ENCODE measurements at places on chromosomes 2 and 18.
A peak's percentile ranks its signal among the peaks of the same experiment; 100 is the strongest.

DNA sequence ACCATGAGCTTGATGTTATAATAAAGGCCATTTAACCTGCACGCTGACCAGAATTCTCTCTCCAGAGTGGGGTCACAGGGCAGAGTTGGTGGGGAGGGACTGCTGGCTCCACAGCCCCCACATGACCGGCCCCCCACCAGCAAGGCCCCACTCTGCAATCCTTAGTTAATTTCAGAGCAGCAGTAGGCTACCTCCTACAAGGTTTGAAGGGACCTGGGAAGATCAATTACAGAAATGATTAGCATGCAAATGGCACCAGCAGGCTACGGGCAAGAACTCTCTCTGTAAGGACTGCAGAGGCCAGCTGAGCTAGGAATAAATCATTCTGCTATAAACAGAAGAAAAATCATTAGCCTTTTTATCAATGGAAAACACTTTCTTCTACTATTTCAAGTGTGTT is 135.3 kb downstream of the C1D start:
- no peak for DNase-seq

DNA sequence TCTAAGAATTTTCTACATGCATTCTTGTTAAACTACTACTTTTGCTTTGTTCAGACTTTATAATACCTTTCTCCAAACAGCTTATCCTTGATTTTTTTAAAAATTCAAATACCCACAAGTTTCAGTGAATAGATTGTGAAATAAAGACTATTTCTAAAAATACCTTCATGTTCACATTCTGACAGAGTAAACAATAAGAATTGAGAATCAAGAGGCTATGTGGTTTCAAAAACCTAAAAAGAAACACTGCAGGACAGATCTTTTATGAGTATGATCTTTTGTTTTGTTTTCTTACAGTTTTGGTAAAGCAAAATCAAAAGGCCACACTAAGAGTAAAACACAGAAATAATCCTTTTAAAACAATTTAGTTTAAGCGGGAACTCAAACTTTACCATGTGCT is 21.2 kb downstream of the ALS2 start:
- DNase-seq, result no peak

- DNase-seq, result peak; percentile 96
Measured at GRCh38 chr2:26068602-26069298, 34.9 kb downstream of the RAB10 start.

DNA sequence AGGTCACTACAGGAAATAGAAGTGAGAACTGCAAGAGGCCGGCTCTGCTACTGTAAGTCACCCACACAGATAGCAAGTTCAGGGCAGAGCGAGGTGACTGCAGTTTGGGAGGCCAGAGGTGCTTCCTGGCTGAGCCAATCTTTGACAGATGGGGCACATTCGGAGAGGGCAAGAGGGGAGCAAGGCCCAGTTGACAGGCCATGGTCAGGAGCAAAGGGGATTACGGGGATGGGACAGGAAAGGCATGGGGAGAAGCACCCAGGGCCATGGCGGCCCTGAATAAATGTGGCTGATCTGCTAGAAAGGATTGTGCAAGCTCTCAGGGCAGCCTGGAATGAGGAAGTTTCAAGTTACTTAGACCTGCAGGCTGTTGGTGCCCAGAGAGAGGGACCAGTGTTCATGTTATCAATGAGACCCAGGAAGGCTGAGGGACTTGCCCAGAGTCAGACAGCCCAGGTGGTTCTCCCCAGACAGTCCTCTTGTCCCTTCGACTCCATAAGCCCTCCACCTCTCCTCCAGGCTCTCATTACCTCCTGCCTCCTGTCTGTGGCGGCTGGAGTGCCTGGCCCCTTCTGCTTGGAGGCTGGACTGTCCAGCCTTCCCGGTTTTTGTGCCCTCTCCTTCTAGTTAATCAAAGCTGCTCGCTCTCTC is 123.3 kb downstream of the CTIF start:
- DNase-seq, result peak; percentile 80

GRCh38 chr2:230267556-230267955 is 42.0 kb downstream of the SP140 start:
- DNase-seq, result no peak

- no peak for DNase-seq
Measured at GRCh38 chr2:102159295-102159694, 16.7 kb downstream of the IL1R1 start.

DNA sequence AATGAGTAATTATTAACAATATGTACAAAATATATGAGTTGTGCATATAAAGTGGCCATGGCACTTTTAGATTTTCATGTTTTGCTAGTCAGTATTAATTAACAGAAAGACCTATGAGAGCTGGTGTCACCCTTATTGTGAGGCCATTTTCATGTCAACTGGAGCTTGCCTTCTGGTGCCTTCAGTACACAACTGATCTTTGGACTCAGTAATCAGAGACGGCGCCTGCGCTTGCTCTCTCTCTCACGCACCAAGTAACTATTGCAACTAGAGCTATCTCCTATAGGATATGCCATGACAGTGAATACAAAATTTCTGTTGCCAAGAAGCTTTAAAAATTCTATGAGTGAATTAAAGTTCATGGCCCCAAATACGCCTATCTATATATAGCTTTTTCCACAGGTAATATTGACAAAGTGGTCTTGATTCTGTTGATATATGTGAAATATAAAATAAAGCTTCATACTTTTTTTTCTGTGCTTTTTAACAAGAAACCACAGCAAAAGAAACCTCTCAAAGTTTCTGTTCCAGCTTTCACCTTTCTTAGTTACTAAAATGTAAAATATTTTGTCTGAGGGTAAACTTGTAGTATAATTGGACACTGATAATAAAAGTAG is 2.9 kb downstream of the SERTAD2 start:
- peak; percentile 61 for DNase-seq

DNA sequence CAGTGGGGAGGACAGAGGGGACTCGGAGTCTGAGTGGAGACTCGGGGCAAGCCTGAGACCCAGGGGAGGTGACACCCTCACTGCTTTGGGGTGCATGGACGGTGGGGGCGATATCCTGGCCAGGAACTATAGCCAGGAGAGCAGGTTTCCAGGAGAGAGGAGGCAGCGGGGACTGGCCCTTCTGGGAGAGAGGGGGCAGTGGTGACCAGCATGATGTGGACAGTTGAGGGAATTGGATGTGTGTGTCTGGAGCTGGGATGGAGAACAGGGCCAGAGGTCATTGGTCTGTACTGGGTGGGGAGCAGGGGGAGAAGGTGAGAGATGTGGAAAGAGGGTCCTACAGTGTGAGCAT is 63.6 kb downstream of the ACKR3 start:
- DNase-seq, result no peak

DNA sequence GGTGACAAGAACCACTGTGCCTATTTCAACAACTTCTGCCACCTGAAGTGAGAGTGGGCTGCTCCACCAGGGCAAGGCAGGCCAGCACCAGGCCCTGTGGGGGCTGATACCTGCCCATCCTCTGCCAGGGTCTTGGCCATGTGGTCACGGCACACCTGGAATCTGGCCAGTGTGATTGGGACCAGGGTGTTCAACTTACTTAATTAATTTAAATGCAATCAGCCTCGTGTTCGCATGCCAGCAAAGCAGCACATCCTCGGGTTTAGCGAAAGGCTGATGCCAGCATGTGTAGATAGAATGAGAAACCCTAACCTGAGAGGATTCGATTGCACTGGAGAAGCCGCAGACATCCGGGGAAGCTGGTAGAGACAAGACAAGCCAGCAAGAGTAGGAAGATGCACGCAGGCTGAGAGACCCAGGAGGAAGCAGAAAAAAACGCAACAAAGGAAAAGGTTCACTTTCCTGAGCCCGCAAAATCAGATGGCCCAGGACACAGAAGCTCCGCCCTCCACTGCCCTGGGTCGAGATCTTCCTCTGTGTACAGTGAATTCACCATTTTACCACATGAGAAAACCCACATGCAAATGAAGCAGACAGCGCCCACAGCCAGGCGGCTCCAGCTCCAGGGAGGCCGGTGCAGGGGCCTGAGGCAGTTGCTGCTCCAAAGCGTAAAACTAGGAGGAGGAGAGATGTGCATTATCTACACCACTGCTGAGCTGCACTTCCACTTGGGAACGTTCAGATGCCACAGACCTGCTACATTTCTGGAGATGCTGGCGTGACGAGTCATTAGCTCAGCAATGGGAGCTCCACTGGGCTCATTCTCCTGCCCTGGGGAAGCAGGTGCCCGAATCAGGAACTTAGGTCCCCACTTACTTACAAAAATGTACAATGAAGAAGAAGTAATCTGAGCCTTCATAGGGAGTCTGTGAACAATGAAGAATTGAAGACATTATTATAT is 92.1 kb downstream of the TMEM18 start:
- peak; percentile 27 for DNase-seq

- DNase-seq, result no peak
Measured at GRCh38 chr2:157185476-157186227, 71.9 kb upstream of the GALNT5 start.

- DNase-seq, result no peak
Measured at GRCh38 chr2:61158356-61158955, 3.5 kb upstream of the C2orf74 start.

DNA sequence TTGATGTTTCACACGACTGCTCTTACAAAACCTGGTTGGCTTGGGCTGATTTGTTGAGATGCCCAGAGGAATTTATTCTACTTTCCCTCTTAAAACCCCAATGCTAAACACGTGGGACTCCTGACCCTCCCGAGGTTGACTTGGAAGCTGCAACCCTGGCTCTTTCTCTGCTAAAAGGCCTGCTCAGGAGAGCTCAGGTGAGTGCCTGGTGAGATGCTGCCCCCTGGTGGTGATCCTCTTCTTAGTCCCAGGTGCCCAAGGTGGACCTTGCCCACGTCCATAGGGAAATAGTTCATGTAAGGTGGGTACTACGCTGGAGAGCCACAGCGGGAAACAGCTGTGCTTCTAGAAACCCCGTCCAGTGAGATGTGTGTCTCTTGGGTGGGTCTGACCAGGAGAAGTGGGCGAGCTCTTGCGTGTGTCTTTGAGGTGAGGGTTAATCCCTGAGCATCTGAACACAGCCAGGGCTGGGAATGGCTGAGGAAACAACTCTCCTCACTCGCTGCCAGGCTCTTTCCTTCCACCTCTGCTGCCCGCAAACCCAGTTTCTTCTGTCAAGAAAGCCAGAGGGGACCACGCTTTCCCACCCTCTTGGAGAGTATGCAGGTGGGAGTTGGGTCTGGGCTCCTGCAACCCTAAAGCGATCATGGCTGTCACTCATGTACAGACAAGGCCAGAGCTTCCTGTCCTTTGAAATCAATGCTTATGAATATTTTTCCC is 25.5 kb upstream of the PXDN start:
- peak; percentile 36 for DNase-seq

- no peak for DNase-seq
Measured at GRCh38 chr2:196287523-196287922, 116.1 kb upstream of the STK17B start.

GRCh38 chr2:241310917-241311566 is 4.4 kb downstream of the HDLBP start:
- no peak for DNase-seq

DNA sequence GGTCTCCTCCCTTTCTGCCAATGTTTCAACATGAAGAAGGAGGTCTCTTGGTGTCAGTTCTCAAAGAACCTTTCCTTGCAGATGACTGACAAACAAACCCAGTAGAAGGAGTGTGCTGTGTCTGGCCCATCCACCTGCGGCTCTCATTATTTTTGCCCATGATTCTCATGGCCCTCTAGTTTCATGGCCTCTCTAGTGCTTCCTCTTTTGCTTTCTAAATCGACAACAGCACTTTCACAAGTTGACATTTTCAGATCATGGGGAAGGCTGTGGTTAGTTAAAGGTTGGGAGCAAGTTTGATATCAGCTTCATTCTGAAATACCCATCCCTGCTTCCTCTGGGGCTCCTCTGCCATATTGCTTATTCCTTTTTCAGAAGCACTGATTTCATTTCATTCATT is 805.2 kb downstream of the SLC4A3 start:
- DNase-seq, result no peak

DNA sequence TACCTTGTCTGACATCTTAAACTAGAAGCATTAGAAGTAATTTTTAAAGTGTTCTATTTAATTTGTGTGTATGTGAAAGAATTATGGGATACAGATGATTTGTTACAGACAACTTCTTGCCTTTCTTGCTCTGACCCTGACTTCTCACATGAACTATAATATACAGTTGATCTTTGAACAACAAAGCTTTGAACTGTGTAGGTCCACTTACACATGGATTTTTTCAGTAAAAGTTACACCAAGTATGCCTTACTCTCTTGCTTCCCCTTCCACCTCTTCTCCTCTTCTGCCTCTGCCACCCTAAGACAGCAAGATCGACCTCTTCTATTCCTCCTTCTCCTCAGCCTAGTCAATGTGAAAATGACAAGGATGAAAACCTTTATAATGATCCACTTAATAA is 42.2 kb downstream of the SLC40A1 start:
- no peak for DNase-seq

DNA sequence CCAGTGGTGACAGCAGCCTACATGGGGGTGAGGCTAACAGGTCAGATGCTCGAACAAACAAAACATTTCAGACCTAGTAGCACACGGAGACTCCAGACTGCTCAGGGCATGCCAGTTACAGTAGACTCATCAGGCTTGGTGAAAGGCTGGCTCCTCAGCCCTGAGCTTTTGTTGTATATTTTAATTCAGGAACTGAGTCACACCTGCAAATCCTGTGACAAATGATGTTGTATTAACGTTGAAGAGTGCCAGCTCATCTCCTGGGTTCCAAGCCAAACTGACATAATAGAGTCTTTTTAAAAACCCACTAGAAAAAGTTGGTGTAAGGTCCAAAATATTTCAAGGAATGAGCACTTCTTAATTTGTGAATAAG is 65.3 kb downstream of the C1D start:
- no peak for DNase-seq

GRCh38 chr2:168758970-168759820 is 43.2 kb upstream of the NOSTRIN start:
- DNase-seq, result peak; percentile 69

DNA sequence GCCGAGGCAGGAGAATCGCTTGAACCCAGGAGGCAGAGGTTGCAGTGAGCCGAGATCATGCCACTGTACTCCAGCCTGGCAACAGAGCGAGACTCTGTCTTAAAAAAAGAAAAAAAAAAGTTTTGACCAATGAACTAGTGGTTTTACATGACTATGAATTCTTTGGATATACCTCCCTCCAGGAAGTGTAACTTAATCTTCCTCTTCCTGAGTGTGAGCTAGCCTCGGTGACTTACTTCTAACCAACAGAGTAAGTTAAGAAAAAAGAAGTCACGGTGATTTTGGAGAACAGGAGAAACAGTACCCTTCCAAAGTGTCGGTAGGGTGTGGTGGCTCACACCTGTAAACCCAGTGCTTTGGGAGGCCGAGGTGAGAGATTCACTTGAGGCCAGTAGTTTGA is 7.1 kb downstream of the TIA1 start:
- DNase-seq, result no peak
